COR-L47 (cell line): ENCODE measurements at places on chromosomes 7 and 10.

DNA sequence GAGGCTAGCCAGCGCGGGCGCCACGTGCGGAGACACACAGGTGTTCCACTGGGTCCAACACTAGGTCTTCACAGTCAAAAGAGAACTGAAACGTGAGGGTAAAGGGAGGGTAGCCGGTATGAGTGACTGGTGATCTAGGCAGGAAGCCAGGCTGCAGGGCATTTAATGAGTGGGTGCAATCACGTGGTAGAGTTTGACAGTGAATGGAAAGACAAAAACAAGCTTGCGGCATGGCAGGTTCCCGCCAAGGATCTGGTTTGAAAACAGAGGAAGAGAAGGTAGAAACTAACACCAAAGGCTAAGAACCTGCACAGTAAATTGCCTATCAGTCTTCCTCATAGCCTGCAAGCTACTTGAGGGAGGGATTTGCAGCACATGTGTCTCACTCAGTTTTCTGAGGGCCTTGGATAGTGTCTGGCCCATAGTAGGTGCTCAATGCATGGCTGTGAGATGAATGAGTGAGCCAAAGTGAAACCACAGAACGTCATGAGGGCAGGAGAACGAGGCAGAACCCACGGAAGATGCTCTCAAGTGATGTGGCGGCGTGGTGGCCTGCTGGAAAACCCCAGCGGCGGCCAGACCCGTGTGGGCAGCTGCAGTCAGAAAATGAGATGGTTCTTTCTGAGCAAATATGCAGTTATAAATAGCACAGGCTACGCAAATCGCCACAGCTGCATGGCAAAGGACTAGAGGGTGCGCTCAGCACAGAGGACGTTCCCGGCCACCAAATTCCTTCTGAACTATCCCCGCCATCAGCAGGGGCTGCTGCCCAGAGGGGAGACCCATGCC lies 183.6 kb upstream of the NFE2L3 start:
- DNase-seq: no peak

DNA sequence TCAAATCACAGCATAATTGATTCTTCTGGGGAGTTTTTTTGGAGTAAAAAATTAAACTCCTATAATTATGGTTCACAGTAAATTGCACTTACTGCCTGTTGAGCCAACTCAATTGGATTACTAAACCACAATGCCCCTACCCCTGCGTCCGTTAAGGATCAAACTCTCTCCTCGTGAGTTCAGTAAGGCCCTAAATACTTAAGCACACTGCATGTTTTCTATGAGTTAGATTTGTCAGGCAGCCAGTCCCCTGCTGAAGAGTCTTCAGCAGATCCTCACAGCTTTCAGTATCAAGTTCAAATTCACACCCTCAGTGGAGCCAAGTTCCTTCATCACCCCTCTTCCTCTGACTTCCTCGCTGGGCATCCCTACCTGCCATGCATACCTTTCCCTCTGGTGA lies 275.0 kb upstream of the BMPER start:
- no peak for DNase-seq

DNA sequence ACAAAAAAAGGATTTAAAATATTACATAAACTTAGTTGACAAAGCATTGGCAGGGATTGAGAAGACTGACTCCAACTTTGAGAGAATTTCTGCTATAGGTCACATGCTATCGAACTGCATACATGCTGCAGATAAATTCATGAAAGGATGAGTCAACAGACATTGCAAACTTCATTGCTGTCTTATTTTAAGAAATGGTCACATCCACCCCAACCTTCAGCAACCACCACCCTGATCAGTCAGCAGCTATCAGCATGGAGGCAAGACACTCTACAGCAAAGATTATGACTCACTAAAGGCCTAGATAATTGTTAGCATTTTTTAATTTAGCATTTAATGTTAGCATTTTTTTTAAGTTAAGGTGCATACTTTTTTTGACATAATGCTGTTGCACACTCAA lies 73.6 kb downstream of the AGK start:
- DNase-seq: no peak

DNA sequence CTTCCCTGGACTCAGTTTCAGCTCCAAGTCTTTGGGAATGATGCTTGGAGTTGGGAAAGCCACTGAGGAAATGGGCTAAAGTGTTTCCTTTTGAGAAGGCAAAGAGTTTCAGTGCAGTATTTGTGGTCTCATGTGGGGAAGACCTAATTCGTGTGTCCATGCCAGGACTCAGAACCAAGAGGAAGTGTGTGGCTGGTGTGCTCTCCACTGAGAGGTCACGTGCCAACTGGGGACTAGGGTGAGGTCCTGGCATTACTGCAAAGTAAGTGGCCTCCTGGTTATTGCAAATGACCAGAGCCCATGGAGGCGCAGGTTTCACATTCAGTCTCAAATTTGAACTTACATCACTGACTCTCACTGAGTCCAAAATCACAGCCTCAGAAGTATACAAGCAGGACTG lies 48.6 kb upstream of the ITPRID1 start:
- no peak for DNase-seq

- DNase-seq: no peak
Measured at GRCh38 chr7:15399441-15399840, 162.4 kb downstream of the AGMO start.

DNA sequence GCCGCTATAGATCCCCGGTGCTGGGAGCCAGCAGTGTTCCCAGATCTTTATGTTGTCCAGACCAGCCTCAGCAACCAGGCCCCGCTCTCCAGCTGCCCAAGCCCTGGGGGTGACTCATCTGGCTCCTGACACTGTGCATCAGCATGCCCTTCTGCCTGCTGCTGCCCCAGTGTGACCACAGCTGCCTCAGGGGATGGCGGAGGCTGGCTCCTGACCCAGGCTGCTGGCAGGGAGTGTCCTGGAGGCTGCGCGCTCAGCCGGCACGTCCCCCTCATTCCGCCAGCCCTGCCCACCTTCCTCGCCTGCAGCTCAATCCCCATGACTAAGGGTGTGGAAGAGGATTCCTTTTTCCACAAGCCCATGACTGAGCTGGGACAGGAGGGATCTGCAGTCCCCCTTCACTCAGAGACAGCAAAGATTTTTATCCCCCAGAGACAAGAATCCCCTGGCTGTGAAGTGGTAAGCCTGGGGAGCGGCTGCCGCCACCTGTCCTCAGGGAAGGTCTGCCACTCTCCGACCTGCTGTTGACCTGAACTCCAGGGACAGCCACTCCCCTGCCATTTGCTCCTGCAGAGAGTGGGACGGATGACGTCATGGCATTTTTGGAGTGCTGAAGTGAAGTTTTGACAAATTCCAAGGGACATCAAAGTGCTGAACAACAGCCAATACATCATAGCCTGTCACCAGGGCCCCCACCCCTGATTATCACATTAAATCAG lies 182.8 kb upstream of the BMPER start:
- DNase-seq: no peak

DNA sequence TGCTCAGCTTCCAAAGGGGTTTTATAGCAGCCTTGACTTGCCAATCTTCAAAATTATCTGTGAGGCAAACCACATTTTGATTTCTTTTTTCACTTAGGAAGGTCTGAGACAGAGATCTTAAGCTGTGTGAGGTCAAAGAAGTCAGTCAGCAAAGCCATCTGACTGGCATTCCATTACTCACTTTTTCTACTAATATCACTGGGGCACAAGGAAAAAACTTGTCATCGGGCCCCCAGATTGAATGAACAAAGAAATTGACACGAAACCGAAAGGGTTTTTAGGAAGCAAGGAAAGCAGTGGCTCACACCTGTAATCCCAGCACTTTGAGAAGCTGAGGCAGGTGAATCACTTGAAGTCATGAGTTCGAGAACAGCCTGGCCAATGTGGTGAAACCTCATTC lies 78.5 kb upstream of the FRMD4A start:
- DNase-seq: no peak

DNA sequence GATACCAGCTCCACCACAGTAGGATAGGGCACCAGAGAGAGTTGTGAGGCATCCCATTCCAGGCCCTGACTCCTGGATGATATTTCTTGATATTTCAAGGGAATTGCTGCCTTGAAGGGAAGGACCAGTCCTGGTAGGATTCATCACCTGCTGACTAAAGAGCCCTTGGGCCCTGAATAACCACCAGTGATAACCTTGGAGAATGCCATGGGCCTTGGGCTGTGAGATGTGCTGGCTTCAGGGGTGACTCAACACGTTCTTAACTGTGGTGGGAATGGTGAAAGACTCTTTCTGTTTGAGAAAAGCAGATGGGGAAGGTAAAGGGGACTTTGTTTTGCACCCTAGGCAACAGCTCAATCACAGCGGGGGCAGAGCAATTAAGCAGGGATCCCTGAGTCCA lies 21.4 kb upstream of the ASZ1 start:
- no peak for DNase-seq

DNA sequence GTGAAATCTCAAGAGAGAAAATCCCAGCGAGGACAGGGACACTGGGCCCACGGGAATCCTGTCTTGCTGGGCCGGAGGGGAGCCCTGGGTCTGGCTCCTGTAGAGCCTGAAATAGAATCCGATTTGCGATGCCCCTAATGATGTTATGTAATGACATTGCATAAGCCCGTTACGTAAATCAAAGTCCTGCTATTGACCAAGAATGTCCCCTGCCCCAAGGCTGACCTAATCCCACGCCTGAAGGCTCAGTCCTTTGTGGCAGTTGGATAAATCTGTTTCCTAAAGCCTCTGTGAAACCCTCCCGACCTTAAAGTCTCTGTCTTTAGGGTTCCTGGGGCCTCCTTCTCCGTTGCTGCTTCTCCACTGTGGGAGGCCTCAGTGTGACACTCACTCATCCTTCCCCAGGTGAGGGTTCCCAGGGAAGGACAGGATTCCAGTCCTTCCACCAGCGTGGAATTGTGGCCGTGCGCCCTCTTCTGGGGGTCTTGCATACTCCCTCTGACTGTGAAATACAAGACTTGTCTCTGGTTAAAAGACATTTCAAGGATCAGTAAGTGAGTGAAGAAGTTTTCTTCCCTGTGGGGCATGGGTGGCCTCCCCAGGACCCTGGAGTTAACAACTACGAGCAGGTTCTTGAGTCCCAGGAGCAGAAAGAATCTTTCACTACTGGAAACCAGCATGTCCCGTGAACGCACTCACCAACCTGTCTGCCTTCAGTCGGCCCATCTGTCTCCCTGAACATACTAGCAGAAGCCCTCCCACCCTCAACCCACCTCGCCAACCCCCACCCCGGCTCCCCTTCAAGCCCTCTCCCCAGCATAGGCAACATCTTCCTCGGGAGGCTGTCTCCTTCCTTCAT lies 19.8 kb downstream of the ZNF467 start:
- DNase-seq: peak; percentile 45

- no peak for DNase-seq
Measured at GRCh38 chr10:34674176-34674575, 140.9 kb downstream of the PARD3 start.

- DNase-seq: no peak
Measured at GRCh38 chr7:73980206-73980605, 47.8 kb upstream of the ELN start.

DNA sequence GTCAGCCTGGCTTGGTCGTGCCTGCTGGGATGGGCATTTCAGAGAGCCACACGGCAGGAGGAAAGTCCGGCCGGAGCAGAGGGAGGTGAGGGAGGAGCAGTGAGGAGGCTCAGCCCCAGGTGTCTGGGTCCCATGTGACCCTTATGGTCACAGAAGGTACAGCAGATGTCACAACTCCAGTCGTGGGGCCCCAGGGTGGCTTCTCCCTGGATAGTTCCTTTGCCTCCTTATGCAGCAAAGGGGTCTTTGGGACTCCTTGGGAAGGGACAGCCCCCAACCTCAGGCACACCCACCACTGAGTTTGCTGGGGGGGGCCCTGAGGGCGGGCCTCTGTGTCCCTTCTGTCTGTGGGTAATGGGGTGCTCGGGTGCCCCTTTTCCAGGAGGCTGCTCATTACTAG lies 19.6 kb upstream of the PRKAG2 start:
- no peak for DNase-seq

GRCh38 chr7:105013221-105013815 lies 687 bp upstream of the KMT2E start:
- peak; percentile 88 for DNase-seq

DNA sequence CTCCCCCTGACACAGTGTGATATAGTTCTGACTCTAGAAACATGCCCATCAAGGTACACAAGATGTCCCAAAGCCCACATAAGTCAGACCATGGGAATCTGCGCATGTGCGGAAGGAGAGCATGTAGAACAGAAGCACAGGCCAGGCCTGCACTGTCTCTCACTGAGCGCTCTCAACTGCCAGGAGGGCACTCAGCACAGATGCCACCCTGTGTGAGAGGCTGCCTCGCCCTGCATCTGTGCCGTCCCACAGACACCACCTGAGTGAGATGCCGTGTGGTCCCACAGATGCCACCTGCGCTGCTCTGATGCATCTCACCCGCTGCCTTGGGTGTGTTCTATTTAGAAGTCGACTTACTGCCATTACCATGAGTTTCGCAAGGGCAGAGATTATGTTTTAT lies 98.4 kb downstream of the VOPP1 start:
- DNase-seq: no peak

DNA sequence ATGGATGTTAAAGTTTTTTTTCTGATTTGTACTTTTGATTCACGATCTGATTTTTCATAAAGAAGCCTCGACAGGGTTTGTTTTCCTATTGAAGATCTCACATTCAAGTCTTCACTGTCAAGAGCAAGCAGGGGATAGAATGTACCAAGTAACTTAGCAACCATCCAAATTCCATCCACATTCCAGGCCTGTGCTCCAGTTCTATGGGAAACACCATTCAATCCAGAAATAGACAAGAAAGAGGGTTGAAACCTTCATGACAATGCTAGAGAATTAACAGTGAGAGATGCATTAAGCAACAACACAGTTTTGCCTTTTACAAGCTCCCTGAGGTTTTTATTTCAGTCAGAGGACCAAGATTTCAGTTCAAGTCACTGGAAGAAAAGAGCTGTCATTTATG lies 300.2 kb downstream of the NEBL start:
- DNase-seq: no peak

DNA sequence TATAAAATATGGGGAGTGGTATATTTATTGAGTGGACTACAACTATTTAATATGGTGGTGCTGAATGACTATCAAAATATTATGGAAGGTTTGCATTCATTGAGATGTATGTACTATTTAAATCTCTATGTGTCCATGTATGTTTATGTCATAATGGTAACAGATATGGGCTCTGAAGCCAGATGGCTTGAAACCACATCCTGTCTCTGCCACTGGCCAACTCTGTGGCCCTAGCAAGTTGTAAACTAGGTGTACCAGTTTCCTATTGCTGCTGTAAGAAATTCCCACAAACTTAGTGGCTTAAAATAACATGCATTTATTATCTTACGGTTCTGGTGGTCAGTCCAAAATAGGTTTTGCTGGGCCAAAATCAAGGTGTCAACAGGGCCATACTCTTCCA lies 198.1 kb upstream of the NFE2L3 start:
- no peak for DNase-seq

GRCh38 chr7:54995610-54996363 lies 23.0 kb upstream of the EGFR start:
- DNase-seq: no peak

- no peak for DNase-seq
Measured at GRCh38 chr10:103181244-103181643, 11.8 kb downstream of the NT5C2 start.

DNA sequence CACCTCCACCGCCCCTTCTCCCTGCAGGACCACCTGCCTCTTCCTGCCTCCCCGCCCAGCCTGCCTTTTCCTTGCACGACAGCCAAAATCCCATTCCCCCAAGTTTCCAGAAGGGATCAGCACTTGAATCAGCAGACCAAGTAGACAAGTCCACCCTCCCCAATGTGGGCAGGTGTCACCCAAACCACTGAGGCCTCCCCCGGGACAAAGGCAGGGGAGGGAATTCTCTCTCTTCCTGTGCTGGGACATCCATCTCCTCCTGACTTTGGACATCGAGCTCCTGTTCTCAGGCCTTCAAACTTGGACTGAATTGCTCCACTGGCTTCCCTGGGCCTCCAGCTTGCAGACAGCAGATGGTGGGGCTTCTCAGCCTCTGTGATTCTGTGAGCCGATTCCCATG lies 21.6 kb upstream of the PSMG3 start:
- DNase-seq: no peak
